ENCODE measurements at places on chromosomes 6 and 20. TPM values are rescaled to one million over a fixed set of nuclear protein-coding genes. Genes with fewer than 3 reads are reported as not detected.

- H3K4me1 ChIP-seq = no peaks in the 10 kb centered on the region
- H3K27me3 ChIP-seq = no peaks in the 10 kb centered on the region
- H3K4me3 ChIP-seq = no peak overlapping the region
- no peaks in the 10 kb centered on the region for H3K36me3 ChIP-seq
- DNase-seq = no peak
These were observed 28.4 kb downstream of the RNF182 start for GRCh38 chr6:13953061-13953705.

DNA sequence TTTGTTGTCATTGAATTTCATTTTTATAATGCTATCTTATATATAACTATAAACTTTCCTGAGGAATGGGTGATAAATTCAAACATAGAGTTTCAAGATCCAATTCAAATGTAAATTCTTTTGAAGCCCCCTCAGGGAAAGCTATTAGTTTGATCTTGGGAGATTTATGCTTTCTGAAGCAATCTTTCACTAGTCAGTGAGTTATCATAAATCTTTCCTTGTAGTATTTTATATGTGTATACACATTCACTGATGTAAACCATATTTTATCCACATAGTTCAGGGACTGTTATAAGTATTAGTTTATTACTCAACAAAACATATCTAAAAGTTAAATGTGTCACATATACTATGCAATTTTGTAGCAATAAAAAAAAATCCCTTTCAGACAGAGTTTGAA, 2.9 kb upstream of the EPM2A start:
- H3K4me3 ChIP-seq = no peak overlapping the region
- no peak for DNase-seq
- H3K36me3 ChIP-seq = no peaks in the 10 kb centered on the region
- H3K4me1 ChIP-seq = no peaks in the 10 kb centered on the region
- H3K27ac ChIP-seq = no peak overlapping the region
- no peaks in the 10 kb centered on the region for H3K27me3 ChIP-seq

Gene TRIM15
- total RNA-seq = 0.08 TPM

DNA sequence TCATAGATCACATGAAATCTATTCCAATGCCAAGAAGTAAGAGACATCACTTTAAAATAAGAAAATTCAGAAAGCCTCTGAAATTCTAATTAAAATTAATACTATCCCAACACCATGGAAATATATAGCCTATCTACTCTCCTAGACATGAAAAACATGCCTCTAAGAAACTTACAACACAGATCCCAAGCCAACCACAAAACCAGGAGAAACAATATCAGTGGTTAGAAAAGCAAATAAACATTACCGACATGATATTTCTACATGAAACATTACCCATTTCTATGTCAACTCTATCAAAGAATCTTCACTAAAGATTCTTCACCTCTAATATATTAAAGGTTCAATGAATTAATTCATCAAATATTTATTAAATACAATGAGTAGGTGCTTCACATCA, 4.8 kb downstream of the EPB41L2 start:
- DNase-seq = no peak
- peaks cover 8% of the 10 kb centered on the region for H3K4me1 ChIP-seq
- H3K27ac ChIP-seq = no peak overlapping the region
- no peaks in the 10 kb centered on the region for H3K27me3 ChIP-seq

DNA sequence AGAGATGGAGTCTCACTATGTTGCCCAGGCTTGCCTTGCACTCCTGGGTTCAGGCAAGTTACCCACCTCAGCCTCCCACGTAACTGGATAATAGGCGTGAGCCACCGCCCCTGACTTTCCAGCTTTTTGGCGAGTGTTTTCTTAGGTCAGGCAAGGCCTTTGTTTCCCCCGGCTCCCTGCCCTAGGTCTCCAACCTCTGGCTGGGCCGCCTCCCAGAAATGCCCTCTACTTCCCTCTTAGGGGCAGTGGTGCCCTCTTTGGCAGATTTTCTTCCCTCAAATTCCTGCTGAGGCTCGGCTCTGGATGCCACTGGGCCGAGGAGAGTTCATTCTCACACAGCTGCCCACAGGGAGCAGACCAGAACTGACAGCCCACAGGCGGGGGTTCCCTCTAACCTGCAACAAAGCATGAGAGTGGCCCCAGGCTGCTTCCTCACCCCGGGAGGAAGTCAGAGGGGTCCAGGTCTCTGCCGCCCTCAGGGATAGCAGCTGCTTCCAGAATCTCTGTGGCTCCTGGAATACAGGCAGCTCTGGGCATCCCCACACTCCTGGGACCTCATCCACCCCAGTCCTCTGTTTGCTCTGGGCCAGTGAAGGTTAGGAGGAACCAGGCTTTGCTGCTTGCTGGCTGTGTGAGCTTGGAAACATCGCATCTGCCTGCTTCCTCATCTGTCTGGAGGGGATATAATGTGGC, 56.5 kb downstream of the TCP11 start:
- peaks cover 12% of the 10 kb centered on the region for H3K36me3 ChIP-seq
- no peaks in the 10 kb centered on the region for H3K27me3 ChIP-seq
- no peaks in the 10 kb centered on the region for H3K4me1 ChIP-seq
- H3K4me3 ChIP-seq = no peak overlapping the region
- H3K27ac ChIP-seq = no peak overlapping the region
